Iris pigment epithelial cell (primary cell): ENCODE measurements at places on chromosomes 16 and 17.
A peak's percentile ranks its signal among the peaks of the same experiment; 100 is the strongest.

- no peak for DNase-seq
These were observed 412.2 kb upstream of the EEF2KMT start for GRCh38 chr16:5509794-5510193.

DNA sequence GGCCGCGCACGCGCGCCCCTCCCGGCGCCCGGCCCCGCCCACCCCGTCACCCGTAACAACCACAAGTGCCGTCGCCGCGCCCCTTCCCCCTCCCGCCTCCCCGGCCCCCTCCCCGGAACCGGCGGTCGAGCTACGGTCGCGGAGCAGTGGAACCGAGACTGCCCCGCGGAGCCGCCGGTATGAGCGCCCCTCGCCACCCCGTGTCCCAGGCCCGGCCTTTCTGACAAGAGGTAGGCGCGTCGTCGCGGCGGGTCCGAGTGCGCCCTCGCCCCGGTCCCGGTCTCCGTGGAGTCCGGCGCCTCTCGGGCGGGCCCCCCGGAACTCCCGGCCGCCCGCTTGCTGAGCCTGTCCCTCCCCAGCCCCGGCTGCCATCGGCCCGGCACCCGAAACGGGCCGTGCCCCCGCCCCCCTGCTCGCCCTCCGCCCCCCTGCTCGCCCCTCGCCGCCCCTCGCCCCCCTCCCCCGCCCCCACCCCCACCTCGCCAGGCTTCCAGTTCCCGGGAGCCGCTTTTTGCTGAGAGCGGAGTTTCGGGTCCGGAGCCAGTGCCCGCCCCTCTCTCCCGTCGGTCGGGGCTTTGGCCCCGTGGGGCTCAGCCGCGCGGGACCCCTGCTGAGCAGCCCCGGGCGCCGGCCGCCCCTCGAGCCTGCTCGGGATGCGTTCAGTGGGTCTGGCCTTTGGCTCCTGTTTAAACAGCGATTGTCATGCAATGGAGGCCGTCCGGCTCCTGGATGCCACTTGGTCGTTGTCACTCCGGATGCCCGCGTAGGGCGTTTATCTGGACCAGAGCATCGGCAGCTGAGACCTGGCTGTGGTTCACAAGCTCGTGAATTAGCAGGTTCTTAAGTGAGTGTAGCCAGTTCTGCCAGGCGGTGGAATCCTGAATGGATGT is at the start of gene SEC14L1:
Gene SEC14L1, plus strand, starts transcription at position 92 of the 890 bp plus-strand sequence. CDS start 2,628 bp downstream, outside the sequence.
- no peak for DNase-seq

- DNase-seq, result no peak
These were observed 13.3 kb downstream of the GSE1 start for GRCh38 chr16:85626191-85626981.

GRCh38 chr17:72967977-72968585 is 124.4 kb downstream of the SLC39A11 start:
- no peak for DNase-seq

GRCh38 chr16:89945654-89946053 is 2.9 kb upstream of the DEF8 start:
- DNase-seq, result no peak

DNA sequence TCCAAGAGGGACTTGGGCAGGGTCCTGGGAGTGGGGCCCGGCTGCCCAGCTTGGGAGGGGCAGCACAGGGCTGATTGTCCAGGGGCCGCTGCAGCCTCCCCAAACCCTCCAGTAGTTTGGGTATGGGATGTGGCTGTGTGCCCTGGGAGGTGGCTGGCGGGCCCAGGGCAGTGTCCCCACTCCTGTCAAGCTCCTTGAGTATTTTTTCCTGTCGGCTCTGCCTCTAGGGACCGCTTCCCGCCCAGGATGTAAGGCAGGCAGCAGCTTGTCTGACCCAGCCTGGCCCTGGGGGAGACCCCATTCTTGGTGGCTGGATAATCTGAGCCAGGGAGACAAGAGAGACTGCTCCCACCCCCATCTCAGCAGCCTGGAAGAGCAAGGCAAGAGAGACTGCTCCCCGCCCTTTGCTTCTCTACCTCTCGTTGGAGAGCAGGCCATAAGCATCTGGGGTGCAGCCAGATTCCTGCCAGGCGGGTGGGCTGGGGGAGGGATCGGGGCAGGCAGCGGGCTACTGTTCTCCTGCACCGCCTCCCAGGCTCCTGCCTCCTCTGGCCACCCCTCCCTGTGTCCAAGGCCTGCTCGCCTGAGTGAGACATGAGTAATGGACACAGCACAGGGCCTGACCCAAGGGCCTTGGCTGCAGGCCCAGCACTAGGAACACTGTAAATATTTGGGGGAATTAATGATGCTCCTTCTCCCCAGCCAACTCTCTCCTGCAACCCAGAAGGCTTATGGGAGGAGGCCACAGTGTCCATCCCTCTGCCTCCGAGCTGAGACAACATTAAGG is 18.4 kb upstream of the ITGA3 start:
- peak; percentile 86 for DNase-seq

DNA sequence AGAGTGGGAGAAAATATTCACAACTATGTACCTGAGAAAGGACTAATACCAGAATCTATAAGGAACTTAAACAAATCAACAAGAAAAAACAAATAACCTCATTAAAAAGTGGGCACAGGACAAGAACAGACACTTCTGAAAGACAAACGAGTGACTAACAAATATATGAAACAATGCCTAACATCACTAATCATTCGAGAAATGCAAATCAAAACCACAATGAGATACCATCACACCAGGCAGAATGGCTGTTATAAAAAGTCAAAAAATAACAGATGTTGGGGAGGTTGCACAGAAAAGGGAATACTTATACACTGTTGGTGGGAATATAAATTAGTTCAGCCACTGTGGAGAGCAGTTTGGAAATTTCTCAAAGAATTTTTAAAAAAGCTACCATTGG is 83.5 kb upstream of the WSCD1 start:
- DNase-seq, result no peak

DNA sequence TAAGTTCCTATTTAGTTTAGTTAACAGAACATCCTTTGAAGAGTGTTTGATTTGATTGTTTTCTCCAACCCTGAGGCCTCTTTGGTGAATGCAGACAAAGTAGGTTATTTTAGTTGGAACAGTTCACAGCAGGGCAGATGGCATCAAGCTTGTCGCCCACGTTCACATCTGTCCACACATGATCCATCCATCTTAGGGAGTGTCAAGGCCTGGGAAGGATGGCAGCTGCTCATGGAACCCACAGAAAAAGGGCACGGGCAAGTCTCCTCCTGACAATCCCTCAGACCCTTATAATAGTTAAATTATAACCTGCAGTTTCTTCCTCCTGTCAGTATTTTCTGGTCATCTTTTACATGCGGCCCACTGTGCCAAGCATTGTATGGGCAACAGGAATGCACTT is 60.2 kb downstream of the KNOP1 start:
- DNase-seq, result no peak

DNA sequence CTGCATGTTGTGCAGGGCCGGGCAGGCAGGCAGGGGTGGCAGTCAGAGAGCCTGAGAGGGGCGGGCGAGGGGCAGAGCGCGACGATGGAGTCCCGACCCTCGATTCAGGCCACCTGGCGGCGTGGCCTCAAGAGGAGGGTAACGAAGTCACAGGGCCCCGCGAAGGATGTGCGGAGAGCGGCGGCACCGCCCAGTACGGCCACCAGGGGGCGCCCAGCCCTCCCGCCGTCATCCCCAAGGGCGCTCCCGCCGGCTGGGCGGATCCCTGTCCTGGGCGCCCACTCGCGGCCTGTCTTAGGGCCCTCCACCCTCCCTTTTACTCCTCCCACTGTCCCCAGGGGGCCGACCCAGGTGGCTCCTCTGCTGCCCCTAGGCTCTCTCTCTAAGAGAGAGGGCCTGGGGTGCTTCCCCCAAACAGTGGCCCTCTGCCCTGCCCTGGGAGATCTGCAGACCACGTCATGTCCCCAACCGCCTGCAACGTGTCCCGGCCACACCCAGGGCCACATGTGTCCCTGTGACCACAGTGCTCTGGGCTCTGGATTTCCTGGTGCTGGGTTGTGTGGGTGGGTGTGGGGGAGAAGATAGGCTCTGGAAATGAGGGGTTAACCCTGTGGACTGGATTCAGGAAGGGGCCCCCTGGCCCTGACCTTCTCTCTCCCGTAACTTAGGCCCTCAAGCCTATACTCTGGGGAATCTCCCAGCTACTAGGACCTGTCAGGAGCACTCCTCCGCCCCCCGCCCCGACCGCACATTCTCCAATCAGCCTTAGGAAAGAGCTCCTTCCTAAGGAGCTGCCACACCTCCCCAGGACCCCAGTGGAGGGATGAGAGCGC is 5.9 kb downstream of the DPEP2 start:
- DNase-seq, result peak; percentile 51

DNA sequence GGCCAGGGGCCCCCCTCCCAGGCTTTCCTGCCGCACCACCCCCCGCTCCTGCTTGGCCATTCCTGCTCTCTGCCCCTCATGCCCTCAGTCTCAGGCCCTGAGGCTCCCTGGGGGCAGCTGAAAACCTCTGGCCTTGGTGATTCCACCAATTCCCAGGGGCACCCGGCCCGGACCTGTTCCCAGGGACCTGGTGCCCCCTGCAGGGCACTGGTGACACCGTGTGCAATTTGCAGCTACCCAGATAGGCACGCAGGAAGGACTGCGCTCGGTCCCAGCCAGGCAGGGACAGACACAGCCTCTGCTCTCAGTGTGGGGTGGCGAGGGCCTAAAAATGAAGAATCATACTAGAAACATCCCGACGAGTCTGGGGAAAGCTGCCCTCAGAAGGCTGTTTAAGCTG is 13.4 kb downstream of the WFDC1 start:
- DNase-seq, result peak; percentile 17

DNA sequence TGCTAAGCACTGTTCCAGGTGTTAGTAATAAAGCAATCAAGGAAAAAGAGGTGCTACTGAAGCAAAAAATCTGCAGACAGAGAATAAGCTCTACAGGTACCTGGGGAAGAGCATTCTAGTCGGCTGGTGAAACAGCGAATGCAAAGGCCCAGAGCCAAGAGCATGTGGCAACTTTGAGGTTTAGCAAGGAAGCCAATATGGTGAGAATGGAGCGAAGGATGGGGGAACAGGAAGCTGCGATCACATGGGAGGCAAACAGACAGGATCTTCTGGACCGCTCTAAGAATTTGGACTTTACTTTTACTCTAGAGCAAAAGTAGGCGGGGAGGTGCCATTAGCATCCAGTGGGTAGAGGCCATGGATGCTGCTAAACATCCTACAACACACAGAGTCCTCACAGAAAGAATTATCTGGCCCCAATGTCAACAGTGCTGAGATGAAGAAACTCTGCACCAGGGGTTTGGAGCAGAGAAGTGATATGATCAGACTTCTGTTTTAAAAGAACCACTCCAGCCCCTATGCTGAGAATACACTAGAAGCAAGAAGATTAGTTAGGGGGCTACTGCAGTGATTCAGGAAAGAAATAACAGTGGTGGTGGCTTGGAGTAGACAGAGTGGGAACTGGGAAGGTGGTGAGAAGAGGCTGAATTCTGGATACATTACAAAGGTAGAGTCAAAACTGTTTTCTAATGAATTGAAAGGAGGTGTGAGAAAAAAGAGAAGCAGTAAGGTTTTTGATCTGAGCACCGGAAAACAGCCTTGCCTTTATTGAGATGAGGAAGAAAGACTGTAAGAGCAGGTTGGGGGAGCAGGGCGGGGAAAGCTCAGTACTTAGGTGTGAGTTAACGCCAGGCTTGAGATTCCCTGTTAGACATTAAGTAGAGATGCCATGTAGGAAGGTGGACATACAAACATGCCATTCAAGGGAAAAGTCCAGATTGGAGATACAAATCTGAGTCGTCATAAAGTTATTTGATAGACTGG is 11.0 kb downstream of the EFTUD2 start:
- no peak for DNase-seq

DNA sequence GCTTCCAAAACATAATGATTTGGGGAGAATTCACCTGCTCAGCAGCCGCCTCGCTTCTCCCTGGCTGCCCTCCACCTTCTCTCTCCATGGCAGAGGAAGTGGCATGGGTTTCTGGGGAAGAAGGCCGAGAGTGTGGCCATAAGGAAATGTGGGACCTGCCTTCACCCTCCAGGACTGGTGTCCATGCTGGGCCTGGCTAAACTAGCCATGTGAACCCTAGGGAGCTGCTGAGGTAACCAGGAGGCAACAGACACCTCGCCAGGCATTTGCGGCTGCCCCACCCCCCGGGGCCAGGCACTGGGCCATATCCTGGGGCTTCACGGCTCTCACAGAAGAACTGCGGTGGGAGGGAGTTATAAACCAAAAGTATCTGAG is 9.9 kb upstream of the CMTM4 start:
- DNase-seq, result no peak

DNA sequence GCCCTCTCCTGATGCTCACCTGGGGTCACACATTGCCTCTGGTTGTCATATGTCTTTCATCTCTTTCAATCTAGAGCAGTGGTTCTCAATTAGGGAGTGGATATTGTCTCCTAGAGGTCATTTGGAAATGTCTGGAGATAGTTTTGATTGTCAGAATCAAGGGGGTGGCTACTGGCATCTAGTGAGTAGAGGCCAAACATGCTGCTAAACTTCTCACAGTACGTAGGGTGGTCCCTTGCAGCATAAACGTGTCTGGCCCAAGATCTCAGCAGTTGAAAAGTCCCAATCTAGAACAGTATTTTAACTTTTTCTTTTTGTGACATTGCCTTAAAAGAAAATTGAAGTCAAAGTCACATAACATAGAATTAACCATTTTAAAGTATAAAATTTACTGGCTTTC is 30.5 kb upstream of the SLC5A10 start:
- DNase-seq, result no peak

GRCh38 chr17:40717776-40718175 is 14.2 kb upstream of the KRT24 start:
- DNase-seq, result no peak

DNA sequence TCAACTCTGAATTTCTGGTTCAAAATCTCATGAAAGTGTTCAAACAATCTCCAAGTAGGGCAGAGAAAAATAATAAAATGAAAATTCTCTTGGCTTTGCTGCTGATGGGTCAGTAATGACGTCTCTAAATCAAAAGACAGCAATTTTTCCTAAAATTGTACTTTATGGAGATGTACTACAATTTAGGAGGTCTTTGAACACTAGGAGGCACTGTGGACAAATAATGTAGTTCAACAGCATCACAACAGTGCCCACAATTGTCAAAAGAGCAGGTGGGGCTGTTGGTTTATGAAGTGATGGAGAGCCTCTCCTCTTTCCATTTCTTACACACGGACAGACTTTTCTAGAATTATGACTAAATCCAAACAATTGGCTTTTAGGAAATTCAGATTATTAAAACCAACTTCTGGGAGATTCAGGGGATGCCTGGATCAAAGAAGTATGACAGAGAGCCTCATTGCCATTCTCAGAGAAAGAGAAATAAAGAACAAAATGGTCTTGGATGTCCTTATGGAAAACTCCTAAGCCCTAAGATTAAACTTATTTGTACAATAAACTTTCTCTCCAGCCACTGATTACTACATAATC is 23.8 kb downstream of the EZH1 start:
- DNase-seq, result peak; percentile 61

- DNase-seq, result peak; percentile 15
These were observed 25.8 kb upstream of the TNFSF12 start for GRCh38 chr17:7523033-7523432.
